ENCODE measurements at places on chromosomes 2 and 18.

DNA sequence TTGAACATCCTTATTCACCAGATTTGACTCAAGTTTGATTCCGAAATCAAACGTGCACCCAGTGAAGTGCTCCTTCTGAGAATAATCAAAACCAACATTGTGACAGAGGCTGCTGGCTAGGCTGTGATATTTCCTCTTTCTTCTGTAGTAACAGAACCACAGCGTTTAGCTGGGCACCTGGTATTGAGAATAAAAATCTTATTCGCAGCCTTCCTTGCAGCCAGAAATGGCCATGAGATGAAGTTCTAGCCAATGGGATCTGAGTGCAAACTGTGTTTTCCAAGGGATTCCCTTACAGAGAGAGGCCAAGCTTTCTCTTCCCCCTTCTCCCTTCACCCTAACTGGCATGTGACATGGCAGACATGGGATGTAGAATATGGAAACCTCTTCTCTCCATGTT, 51.7 kb downstream of the TMEM163 start:
- no peak for DNase-seq

DNA sequence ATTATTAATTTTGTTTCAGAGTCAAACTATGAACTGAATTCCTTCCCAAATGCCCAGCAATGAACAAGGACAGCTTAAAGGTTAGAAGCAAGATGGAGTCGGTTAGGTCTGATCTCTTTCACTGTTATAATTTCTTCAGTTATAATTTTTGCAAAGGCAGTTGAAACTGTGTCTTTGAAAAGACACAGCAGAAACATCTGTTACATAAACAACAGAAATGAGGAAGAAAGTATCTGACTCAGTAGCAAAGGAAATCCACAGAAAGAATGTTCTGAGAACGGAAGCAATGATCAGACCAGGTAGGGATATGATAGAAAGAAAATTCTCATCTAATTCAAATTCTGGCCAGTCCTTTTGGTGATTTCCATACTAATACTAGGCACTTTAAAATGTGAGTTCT, 5.2 kb upstream of the RMC1 start:
- DNase-seq, result no peak

DNA sequence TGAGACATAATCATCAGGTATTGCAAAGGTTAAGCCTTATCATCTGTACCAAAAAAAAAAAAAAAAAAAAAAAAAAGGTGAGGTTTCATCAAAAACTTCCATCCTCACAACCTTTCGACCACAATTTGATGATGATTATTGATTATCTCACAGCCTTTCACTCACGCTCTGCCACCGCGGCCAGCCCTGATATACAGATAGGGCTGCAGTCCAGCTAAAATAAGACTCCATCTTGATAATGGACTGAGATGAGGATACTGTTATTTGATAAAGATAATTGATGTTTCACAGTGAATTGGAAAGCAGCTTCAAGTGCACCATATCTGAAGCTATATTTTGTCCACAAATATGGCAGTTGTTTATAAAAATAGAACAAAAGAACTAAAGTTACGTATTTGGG, 159.7 kb upstream of the BOD1L2 start:
- no peak for DNase-seq

- no peak for DNase-seq
Measured at GRCh38 chr2:12170121-12170520, 423.7 kb downstream of the LPIN1 start.

DNA sequence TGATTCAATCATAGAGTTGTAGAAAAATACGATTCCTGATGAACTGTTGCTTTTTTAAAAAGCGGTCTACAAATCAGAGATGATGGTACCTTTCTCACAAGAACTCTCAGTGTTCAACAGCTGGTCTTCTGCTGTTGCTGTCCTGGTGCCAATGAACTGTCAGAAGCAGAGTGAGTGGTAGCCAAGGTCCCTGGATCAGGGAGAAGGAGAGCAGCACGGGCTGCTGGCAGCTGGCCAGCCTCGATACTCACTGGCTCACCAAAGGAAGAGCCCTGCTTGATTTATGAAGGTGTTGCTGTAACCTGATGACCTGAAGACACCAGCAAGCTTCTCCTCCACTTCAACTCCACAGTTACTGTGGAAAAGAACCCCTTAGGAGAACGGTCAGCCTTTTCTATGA, 300.8 kb upstream of the SOX11 start:
- DNase-seq, result no peak

- DNase-seq, result no peak
Measured at GRCh38 chr2:43319541-43319940, 93.1 kb upstream of the ZFP36L2 start.

- no peak for DNase-seq
Measured at GRCh38 chr2:26455037-26455669, 22.8 kb downstream of the OTOF start.

DNA sequence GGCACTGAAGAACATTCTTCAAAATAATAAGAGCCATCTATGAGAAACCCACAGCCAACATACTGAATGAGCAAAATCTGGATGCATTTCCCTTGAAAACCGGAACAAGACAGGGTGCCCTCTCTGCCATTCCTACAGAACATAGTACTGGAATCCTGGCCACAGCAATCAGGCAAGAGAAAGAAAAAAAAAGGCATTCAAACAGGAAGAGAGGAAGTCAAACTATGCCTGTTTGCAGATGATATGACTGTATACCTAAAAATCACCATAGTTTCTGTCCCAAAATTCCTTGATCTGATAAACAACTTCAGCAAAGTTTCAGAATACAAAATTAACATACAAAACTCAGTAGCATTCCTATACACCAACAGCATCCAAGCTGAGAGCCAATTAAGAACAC, 119.5 kb upstream of the PARD3B start:
- DNase-seq, result no peak

DNA sequence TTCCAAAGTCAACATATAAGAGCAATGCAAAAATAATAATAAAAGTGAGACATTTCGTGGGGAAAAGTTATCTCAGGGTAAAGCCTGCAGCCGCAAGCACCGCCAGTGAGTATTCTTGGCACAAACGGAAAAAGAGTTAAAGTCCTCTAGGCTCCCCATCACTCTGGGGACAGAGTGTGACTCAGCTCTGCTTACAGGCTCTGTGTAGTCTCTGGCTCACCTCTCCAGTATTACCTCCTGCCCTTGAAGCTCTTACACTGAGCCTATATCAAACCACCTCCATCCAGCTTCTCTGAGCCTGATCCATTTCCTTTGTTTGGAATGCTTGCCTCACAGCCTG, 55.5 kb downstream of the MTHFD2 start:
- DNase-seq, result no peak

DNA sequence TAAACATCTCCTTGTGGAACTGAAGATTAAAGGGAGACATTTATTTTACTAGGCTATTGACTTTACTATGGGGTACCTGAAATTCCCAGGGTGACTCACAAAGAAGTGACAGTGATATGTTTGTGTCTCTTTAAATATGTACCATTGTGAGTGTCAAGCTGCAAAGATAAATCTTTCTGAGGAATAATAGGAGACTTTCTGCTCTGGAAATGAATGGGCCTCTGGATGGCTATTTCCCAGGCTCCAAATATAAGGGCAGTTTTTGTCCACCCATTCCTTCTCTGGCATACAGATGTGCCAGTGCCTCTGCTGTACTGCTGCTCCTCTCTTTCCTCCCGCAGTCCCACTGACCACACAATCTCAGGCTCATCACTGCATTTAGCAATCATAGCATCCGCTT, 586.4 kb upstream of the CNTNAP5 start:
- DNase-seq, result no peak

DNA sequence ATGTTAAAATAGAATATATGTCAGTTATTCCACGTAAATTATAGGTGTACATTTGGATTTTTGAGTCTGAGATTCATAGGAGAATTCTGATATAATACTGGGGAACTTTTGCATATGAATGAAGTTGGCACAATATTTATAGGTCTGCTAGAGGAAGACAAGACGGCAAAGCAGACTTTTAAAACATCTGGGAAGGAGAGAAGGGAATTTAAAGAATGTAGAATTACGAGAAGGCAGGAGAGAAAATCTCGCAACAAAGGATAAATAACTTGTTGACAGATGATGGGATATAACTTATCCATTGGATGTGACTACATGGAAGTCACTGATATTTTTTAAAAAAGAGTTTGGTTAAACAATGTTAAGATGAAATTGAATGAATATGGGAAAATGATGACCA, 615.6 kb downstream of the ERBB4 start:
- DNase-seq, result no peak

DNA sequence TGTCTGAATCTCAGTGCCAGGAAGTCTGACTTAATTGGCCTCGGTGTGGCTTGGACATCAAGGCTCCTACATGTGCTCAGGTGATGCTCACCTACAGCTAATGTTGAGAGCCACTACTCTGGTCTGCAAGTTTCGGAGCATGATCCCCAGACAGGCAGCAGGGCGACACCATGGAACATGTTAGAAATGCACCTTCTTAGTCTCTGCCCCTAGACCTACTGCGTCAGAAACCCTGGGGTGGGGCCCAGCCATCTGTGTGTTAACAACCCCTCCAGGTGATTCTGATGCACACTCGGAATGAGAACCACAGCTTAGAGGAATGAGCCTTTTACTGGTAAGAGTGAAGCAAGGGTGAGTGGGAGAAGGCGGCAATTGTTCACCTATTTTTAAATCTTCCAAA, 86.9 kb upstream of the NABP1 start:
- no peak for DNase-seq

DNA sequence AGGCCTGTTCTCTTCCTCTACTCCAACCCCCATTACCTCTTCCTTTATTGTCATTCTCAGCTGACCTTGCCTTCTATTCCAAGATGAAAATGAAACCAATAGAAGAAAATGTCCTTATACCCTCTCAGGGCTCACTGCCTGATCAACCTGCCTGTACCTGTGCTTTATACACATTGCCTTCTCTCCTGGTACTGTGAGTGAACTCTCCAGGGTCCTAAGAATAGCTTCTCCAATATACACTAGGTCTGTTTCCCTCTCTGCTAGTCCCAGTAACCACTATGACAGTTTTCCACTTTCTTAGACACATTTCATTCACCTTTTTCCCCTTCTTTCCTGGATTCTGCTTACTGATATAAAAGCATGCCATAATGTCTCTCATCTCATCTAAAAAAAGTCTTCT, 85.7 kb downstream of the FSHR start:
- no peak for DNase-seq

DNA sequence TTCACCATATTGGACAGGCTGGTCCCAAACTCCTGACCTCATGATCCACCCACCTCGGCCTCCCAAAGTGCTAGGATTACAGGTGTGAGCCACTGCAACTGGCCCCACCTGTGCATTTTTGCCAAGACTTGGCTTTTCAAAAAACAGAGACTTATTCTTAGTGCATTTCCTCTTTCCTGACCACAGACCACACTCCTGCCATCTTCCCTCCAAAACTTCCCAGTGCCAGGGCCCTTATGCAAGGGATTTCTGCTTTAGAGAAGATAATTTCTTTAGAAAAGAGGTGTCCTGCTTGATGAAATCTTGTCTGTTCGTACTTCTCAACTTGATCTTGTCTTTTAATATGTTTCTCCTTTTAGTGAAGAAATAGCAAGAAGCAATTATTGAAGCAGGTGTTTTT, 98.8 kb upstream of the ZNF516 start:
- DNase-seq, result no peak

GRCh38 chr2:208142925-208143799, 2.8 kb downstream of the CRYGB start:
- no peak for DNase-seq

- no peak for DNase-seq
Measured at GRCh38 chr2:82839036-82839435, 1620.0 kb downstream of the SUCLG1 start.

GRCh38 chr2:66437109-66437690, 2.3 kb downstream of the MEIS1 start:
- DNase-seq, result no peak

GRCh38 chr2:98637401-98638147, 29.2 kb downstream of the UNC50 start:
- no peak for DNase-seq

- no peak for DNase-seq
Measured at GRCh38 chr2:158797963-158798700, 3.0 kb downstream of the DAPL1 start.

DNA sequence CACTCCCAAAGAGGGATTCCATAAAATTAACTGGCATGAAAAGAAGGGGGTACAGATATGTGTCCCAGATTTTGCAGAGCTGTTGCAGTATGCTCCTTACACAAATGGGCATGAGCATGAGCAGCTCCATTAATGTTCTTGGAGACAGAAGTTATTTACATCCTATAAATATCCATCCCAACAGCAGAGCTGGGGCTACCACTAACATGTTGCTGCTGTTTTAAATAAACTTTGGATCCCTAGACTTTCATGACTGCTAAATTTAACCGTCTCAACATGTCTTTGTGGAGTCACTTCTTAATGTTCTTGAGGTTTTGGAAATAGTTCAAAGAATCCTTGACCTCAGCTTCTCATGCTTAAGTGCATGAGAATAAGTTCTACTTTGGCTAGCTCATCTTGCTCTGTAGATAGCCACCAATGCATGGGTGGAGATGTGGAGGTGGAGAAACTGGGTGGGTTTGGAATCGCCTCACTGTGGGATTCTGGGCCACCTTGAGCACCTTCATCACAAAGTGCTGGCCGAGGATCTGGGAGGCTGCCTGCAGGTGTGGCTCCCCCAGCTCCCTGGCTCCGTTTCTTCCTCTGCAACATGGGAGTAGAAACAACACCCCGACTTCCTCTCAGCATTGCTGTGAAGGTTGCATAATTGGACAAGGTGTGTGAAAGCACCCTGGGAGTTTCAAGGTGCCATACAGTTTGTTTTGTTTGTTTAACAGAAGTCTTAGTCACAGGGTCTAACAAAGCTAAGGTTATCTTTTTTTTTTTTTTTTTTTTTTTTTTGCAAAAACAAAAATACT, 307.2 kb downstream of the MYCN start:
- DNase-seq, result no peak

DNA sequence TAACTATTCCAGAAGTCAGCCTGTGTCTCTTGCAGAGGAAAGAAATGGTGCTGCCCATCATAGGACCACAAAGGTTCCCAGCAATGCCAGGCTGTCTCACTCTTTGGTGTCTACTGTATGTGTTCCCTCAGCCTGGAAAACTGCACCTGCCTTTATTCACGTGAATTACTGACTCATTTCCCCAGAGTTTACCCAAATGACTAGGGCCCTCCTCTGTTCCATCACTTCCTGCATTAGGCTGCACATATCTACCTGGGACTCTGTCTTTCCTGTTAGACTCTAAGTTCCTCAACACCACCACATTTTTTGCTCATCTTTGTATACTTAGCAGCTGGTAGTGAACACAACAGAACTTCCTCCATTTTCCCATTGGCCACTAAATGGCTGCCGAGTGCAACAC, 188.3 kb downstream of the FHOD3 start:
- no peak for DNase-seq

Measured in omental fat pad (tissue), 4 donors.